KBM-7 (cell line): ENCODE measurements at places on chromosomes 3 and 15.

DNA sequence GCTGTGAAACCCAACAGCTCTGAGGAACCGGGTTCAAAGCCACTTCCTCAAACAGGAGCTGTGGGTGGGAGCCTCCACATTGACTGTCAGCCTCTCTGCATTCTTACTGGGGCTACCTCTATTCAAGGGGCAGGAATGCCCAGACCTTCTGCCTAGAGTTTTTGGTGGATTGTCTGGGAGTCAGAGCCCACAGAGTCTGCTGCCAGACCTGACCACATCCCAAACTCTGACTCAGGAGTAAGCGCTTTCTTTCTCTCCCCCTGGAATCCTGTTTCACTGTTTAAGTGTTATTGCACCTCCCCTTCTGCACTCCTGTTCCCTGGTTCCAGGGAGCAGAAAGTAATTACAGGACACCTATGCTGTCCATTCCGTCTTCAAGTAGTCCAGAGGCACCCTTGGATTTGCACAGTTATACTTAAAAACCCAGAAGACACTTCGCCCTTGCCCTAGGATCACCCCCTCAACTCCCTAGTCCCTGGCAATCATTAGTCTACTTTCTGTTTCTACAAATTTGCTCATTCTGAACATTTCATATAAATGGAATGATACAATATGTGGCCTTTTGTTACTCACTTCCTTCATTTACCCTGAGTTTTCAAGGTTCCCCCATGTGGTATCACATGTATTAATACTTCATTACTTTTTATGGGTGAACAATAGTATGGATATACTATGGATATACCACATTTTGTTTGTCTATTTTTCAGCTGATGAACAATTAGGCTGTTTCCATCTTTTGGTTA is 37.9 kb upstream of the TJP1 start:
- no peak for DNase-seq

DNA sequence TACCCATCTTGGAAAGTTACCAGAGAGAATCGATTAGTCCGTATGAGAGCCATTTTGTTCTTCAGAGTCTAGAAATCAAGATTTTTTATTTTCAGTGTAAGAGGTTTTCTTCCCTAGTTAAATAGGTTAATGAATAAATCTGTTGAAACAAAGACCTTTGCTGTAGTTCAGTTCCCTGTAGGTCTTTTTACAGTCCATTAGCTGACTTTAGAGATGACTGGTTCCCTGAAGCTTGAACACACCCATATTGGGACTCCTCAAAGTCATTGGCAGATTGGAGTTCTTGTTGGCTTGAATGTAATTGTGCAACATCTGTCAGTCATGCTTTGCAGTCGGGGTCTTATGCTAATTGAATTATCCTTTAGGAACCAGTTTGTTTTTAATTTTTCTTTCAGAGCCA is 45.3 kb downstream of the SEMA6D start:
- no peak for DNase-seq

- DNase-seq, result no peak
These were observed 27.5 kb downstream of the CCDC12 start for GRCh38 chr3:46948830-46949671.

- no peak for DNase-seq
These were observed 66.5 kb downstream of the MRPL46 start for GRCh38 chr15:88400591-88401250.

DNA sequence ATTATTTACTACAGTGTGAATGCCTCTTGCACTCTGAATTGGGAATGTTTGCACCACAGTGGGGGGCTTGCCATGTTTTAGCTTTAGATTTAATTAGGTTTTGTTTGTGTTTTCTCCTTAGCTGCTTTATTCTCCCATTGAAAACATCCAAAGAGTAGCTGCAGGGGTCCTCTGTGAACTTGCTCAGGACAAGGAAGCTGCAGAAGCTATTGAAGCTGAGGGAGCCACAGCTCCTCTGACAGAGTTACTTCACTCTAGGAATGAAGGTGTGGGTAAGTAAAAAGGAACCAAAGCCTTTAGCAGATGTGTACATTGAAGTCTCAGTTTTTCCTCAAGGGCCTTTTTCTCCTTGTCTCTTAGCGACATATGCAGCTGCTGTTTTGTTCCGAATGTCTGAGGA is 36.9 kb downstream of the CTNNB1 start:
- no peak for DNase-seq

DNA sequence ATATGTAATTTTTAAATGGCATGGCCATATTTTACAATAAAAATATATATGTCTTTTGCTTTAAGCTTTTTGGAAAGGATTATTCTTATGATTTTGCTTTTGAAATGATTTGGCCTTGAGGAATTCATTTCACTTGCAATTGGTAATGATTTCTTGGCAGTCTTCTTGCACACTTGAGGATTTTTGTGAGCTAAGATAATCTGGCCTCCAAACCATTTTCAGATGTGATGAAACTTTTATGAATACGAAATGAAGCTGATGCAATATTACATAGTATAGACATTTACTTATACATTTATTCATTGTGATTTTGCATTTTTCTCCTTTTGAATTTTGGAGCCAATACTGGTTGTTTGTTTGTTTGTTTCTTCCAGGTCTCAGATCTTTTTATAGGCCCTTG is 6.4 kb upstream of the SH2D7 start:
- DNase-seq, result no peak

DNA sequence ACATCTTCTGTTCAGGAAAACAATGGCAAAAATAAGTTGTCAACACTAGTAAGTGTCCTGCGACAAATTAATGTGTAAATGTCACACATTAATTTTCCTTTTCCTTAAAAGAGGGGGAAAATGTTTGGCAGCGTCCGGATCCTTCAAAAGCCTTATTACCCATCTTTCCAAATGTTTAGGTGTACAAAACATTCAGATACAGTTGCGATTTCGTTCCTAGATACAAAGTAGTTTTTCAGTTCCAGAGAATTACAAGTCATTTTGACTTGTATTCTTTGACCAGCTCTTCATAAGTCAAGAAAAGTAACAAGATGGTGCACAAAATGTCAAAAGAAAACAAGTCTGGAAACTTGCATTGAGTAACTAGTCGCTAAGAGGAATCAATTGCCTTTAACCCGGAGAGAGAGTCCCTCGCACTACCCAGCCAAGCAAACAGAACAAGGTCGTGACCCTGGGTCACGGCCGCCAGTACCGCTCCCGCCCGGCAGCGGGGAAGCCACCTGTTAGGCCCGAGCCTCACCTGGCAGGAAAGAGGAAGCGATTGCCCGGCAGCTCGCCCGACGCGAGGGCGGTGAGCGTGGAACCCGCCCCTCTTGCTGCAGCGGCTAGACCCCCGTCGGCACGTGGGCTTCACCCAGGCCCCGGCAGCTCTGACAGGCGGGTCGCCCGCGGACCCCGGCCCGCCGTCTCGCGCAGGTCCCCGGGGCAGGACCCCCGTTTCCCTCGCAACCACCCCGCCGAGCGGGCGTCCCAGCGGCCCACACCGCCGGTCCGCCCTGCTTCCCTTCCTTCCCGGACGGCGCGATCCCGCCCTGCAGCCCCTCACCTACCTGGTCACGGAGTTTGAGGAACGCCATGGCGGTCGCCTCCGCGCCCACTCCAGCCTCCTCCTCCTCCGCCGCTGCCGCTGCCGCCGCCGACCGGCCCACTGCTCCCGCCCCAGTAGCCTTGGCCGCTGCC is 61.0 kb upstream of the ANKRD28 start:
- DNase-seq, result peak; percentile 73

DNA sequence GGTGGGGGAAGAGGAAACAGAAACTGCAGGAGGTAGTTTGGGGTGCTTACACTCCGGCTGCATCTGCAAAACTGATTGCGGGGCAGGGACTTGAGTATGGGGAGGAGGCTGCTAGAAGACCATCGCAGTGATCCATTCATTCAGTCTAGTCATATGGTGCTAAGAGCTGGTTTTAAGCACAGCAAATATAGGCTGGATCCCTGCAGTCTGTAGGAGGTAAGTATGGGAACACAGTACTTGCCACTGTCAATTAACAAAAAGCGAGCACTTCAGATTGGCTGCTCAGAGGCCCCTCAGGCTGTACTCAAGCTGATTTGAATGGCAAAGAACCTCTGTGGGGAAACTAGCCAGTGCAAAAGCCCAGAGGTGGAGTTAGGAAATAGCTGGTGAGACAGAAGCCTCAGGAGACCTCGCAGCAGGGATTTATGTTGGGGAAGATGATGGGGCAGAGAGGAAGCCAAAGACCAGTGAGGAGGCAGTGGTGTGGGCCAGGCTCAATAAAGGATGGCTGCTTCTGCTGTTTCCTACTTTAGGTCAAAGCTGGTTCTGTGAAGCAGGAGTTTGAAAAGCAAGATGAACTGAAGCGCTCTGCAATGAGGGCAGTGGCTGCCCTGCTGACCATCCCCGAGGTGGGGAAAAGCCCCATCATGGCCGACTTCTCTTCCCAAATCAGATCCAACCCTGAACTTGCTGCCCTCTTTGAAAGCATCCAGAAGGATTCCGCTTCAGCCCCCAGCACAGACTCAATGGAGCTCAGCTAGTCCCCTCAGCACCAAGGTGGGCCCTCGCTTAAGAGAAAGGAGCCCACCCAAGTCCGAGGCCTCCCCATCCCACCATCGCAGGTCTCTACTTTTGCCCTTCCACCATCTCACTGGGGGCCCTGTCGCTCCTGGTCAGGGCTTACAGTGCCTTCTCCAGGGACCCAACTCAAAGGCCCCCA is 7.9 kb downstream of the RPL32 start:
- DNase-seq, result no peak

- DNase-seq, result no peak
These were observed 40.9 kb upstream of the MRPL3 start for GRCh38 chr3:131543714-131544113.

DNA sequence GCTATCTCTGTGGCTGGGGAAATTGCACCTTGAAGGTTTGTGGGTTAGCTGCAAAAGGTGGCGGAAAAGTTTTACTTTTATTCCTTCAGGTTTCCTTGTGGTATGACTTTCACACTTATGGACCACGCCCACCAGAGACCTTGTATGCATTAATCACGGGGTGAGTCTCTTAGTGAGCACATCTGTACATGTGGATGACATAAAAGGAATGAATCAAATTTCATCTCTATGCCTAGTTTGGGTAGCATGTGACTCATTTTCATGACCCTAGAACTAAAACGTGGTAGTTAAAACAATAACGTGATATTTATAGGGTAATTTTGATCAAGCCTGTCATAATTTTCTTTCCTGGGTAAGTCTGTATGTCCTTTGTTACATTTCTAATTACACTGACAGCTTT is 141.7 kb downstream of the PDCD6IP start:
- no peak for DNase-seq

DNA sequence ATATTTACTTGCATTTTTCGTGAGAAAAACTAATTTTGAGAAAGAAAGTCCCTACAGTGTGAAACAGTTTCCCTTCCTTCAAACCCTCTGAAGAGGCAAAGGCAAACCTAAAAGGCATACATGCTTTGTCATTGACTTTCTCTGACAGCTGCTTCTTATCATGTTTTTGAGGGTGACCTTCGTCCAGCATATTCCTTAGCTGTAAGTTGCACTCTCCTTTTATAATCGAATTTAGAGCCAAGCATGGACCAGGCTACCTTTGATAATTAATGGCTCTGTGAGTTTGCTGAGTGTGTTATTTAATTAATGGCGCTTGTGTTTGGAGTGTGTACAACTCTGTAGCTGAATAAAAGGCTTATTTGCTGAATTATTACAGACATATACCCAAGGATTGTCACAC is 684.2 kb upstream of the CFAP20DC start:
- DNase-seq, result no peak

DNA sequence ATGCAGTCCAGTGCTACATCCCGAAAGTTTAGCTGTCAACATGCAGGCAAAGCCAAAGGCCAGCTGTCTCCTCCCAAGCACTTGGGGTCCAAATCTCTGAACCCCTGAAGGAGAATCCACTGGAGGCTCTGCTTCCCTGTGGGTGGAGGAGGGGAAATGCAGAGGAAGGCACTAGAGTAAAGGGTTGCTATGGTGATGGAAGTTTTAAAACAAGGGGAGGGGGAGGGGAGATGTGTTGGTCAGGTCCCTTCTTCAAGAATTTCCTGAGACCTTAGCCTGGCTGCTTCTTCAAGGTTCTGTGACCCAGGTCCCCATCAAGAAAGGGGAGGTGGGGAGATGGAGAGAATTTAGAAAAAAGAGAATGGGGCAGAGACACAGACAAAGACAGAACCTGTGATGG is 2.3 kb downstream of the CAMKV start:
- no peak for DNase-seq

DNA sequence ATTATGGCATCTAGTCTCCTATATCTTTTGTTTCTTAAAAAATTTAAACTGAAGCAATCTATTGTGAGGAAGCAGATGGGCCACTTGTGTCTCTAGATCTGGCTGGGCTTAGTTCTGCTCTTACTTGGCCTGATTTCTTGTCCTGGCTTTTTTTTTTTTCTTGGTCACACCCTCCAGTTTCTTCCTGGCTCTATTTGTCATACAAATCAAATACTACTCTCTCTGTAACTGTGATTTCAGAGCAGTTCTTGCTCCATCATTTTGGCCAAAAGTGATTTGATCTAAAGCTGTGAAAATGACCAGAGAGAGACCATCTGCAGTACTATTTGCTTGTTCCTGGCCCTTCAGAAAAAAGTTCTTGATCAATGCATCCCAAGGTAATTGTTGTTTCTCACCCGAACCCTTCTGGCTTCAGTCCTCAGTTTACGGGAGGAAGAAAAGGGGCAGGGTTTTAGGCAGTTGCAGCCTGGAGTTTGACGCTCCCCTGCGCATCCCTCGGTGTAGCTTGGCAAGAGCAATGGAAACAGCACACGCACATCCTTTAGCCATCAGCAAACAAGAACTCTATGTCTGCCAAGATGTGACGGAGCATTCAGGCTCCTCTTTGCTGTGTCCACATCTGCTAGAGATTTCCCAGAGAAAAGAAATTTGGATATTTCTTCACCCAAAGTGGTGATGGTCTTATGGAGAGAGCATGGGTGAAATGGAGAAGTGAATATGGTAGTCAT is 31.6 kb downstream of the CHST2 start:
- no peak for DNase-seq

- DNase-seq, result peak; percentile 72
These were observed 18.4 kb downstream of the CCK start for GRCh38 chr3:42247576-42248027.

DNA sequence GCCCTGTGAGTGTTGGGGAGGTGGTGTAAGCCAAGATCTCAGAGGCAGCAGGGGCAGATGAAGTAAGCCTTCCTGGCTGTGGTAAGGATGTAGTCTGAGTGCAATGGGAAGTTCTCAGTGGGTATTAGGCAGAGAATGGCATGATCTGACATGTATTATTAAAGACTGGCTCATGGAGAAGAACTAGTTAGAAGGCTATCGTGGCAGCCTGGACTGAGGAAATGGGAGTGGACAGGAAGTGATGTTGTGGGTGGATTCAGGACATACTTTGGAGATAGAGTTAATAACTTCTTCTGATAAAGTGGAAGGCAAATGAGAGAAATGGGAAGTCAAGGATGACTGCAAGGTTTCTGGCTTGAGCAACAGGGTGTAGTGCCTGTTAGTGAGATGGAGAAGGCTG is 250.9 kb upstream of the CFAP20DC start:
- no peak for DNase-seq

DNA sequence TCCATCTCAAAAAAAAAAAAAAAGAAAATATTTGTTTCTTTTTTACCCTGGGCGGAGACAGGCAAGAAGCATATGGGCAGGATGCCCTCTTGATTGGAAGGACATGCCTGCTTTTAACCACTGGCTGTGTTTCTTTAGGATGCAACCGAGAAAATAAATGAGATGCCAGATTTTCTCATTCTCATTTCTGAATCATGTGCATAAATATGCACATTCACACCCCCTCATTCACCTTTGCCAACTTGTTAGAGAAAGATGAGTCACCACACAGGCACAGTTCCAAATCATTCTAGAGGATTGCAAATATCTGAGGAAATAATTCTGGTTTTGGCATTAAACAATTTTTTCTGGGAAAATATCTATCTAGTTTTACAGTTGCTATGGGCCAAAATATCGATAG is 3.3 kb downstream of the LIPH start:
- DNase-seq, result no peak

- no peak for DNase-seq
These were observed 25.8 kb upstream of the ADPGK start for GRCh38 chr15:72809329-72809728.
